AG10803 (cell line): ENCODE measurements at places on chromosomes 2 and 18.

DNA sequence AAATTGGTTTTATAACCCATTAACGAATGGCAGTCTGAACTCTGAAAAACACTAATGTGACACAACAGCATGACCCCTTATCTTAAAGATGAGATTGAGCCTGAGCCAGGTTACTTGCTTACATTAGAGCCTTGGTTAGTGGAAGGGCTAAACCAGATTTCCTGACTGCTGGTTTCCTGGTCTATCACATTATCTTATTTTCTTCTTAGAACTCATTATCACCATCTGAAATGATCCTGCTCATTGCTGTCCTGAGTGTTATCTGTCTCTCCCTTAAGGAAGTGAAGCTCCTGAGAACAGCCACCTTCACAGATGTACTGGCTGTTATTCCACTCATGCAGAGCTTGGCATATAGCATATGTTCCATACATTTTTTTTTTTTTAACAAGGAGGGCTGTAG, 9.0 kb upstream of the NRP2 start:
- no peak for DNase-seq

- no peak for DNase-seq
Observed at GRCh38 chr2:75505012-75505411, 55.7 kb downstream of the EVA1A start.

- DNase-seq, result peak; percentile 90
Observed at GRCh38 chr2:215797676-215798075, 215.7 kb downstream of the MREG start.

GRCh38 chr2:127174136-127174535, 46.0 kb downstream of the CYP27C1 start:
- no peak for DNase-seq

DNA sequence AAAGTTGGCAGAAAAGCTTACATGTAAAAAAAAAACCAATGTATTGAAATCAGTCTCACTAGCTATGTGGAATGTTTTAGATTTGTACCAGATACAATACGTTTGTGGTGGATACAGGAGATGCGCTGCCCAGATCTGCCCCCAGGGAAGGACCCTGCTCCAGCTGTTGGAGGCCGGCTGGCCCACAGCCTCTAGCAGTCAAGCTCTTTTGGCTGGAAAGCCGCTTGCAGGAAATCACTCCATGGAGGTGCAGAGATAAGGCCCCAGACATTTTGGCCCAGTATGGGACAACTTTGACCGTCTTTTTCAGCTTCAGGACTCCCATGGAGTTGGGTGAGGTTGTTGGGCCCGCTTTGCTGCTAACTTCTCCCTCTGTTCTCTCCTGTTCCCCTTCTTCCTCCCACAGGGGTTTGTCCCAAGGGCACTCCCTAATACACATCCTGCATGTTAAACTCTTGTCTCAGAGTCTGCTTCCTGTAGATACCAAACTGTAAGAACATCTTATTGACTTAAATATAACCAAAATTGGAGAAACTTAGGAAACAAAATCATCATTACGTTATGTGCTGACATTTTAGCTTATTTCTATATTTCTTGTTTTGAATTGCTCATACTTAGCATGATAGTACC, 1.7 kb upstream of the QPCT start:
- no peak for DNase-seq
